ENCODE measurements at places on chromosomes 5 and 9. TPM values are rescaled to one million over a fixed set of nuclear protein-coding genes. Genes with fewer than 3 reads are reported as not detected.

DNA sequence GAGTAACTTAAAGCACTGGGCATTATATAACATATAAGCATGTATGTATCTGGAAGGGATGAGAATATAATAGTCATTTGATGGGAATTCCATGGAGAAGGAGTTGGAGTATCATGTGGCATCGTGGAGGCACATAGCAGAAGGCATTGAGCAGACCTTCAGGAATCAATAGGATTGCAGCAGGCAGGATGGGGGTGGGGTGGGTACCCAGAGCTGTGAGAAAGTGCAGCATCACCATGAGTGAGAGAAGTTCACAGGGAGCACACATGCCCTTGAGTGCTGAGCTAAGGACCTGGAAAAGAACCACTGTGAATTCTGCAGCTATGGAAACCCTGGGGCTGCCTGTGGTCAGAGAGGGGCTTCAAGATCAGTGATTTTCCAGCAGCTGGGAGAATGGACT is 57.3 kb downstream of the MED10 start:
- DNase-seq: no peak

DNA sequence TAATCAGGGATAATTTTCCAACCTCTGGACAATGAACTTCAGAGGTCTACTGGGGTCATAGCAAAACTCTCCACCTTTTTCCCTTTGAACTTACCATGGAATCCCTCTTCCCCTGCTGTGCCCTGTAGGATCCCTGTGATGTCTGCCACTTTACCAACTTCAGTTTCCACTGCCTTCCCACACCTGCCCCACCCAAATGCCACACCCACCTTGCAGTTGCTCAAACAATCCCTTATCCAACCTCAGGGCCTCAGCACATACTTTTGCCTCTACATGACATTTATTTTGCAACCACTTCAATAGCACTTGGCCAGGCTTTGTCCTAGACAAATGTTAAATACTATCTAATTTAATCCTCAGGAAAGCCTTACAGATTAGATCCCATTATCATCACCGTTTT is 463.7 kb upstream of the WWC1 start:
- DNase-seq: no peak

DNA sequence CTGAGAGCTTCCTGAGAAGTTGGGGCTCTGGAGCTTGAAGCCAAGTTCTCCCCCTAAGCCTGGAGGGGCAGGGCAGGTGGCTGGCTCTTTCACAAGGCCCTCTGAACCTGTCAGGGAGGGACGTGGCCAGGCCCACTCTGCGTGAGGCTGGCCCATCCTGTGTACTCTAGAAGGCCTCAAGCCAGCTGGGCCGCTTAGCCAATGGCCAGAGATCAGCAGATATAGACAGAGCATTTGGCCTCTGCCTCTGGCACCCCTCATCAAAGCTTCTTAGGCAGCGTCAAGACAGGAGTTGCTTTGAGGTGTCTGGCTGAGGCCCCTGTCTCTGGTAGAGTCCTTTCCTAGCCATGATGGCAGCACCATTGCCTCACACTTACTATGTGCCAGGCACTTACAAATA is 105.6 kb downstream of the FGF18 start:
- no peak for DNase-seq

DNA sequence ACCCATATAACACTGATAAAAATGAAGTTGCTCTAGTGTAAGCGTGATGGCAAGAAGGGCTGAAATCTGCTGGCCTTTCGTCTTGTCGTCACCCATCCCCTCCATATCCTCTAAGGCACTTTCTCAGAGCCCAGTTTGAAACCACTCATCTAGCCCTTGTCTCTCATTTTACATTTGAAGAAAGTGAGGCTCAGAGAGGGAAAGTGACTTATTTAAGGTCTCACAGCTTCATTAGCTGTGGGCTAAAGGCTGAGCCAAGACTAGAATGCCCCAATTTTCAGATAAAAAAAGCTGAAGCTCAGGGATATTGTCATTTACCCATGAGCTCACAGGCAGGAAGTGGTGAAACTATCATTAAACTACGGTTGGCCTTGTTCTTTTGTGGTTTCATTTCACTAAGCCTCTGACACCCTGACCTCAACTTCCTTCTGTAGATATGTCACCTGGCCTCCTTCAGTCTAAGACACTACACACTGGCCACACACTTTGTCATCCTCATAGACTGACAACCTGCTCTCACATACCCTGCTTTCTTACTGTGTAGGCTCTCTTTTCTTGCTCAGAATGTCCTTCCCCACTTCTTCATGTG is 176.7 kb upstream of the DMAC1 start:
- no peak for DNase-seq

- DNase-seq: no peak
Observed at GRCh38 chr5:132103969-132104391, 30.4 kb downstream of the CSF2 start.

DNA sequence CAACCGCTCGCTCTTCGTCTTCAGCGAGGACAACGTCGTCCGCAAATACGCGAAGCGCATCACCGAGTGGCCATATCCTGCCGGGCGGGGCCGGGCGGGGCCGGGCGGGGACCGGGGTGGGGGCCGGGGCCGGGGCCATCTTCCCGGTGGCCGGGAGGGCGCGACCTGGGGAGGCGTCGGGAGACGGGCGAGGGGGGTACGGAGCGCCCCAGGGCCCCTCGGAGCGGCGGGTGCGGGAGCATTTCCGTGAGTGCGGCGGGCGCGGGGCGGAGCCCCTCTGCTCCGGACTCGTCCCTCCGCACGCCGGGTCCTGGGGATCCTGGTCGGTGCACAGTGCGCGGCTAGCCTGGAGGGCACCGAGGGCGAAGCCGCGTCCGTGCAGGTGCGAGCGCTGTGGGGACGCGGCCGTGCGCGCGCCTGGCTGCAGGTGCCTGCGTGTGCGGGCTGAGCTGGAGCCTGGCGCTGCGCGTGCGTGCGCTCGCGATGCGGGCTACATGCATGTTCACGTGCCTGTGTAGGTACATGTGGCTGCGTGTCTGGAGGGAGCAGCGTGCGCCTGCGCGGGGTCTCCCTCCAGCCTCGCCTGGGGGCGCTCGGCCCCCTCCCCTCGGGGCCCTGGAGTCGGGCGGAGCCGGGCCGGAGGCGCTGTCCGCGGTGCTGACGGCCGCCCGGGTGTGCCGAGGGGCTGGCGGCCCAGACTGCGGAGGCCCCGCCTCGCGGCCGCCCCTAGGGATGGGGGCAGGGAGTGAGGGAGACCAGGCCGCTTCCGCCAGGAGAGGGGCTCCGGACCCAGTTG is 762 bp downstream of the CACNA1B start:
- no peak for DNase-seq

GRCh38 chr5:173354645-173355044 is 26.4 kb upstream of the STC2 start:
- no peak for DNase-seq

GRCh38 chr9:75988663-75989062 is 98.2 kb downstream of the PCSK5 start:
- DNase-seq: no peak

Gene GALT
- total RNA-seq: 29.9 TPM

Gene NIPAL4
- 0.44 TPM for total RNA-seq

Gene BRD3
- 40.7 TPM for total RNA-seq

Gene FOXD4L5
- not detected for total RNA-seq
